Hematopoietic multipotent progenitor cell treated with erythropoietin and hydrocortisone succinate and interleukin-3 and kit ligand, for 17 days (in vitro differentiated cells): ENCODE measurements at places on chromosomes 5 and 9.

DNA sequence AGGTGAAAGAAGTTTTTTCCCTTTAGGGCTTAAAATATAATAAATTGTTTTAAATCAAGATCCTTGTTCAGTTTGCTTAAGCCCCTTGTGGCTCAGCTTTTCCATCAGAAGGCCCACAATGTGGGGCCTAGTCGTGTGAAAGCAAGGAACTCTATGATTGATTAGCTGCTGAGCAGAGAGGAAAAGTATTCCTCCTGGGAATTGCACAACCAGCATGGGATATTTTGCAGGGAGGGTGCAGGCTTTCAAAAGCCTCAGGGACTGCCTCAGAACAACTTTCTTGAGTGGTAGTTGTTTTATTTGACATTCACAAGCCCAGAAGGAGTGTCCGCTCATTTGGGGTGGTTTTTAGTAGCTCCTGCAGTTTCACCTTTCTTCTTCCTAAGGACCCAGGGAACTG, 19.8 kb downstream of the TTC23L start:
- DNase-seq, result no peak

DNA sequence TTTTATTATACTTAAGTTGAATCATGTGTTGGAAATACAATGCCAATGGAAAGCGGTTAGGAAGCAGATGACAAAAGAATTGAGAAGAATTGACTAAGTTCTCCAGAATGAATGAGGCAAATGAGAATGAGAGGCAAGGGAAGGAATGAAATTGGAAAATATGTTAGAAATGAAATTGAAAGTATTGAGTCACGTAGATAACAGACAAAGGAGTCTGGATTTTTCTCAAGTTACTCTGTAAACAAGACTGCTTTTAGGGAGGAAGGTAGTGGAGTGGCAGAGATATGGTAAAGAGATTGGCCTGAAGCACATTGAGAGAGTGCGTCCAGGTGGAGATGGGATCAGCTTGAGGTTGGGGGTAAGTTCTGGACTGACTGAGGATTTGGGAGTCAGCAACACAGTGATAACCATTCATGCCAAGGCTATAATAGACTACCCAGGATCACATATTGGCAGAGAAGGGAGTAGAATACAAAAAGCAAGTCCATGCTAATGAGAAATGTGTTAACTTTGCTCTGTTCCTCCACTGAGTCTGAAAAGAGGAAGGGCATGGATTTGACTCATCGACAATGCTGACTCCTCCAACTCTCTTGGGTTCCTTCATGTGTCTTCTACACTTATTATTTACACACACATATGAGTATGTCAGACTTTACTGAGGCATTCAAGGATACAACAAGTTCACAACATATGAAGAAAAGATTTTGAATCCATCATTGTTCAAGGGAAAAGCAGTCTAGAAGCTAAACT, 814.2 kb upstream of the ZNF608 start:
- DNase-seq, result no peak

GRCh38 chr9:73001860-73002259, 49.0 kb upstream of the ALDH1A1 start:
- no peak for DNase-seq

- no peak for DNase-seq
Observed at GRCh38 chr5:7415123-7415522, 19.2 kb downstream of the ADCY2 start.

GRCh38 chr5:179237770-179238627, 107.3 kb downstream of the ADAMTS2 start:
- no peak for DNase-seq

GRCh38 chr5:129906177-129906887, 2.1 kb downstream of the CHSY3 start:
- DNase-seq, result no peak

DNA sequence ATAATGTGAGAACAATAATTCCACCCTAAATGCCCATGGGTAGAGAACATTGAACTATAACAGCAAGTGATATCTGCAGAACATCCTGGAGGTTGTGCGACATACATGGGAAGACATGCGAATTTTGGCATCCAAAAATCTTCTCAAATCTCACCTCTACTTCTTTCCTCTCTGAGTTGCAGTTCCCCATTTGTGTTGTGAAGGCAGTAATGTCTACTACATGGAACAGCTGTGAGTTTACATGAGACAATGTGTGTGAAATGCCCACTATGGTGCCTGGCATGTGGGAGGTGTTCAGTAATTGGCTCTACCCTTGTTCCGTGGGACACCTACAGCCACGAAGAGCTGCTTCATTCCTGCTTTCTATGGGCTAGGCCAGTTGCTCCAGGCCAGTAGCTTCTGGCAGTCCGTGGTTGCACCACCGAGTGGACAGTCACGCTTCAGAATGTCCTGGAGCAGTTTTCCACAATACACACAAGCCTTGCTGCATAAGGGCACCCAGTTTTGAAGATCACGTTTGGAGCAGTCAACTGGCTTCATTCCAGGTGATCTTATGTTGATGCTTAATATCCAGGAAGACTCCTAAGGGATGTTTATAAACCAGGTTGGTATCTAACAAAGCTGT, 297.7 kb downstream of the DEPDC1B start:
- DNase-seq, result no peak

- DNase-seq, result no peak
Observed at GRCh38 chr9:130417602-130418001, 27.2 kb upstream of the ASS1 start.

GRCh38 chr5:104018299-104018698, 455.7 kb upstream of the NUDT12 start:
- DNase-seq, result no peak

- no peak for DNase-seq
Observed at GRCh38 chr5:89948977-89949376, 460.6 kb downstream of the CETN3 start.

- DNase-seq, result no peak
Observed at GRCh38 chr5:126658561-126658960, 57.8 kb downstream of the PHAX start.

DNA sequence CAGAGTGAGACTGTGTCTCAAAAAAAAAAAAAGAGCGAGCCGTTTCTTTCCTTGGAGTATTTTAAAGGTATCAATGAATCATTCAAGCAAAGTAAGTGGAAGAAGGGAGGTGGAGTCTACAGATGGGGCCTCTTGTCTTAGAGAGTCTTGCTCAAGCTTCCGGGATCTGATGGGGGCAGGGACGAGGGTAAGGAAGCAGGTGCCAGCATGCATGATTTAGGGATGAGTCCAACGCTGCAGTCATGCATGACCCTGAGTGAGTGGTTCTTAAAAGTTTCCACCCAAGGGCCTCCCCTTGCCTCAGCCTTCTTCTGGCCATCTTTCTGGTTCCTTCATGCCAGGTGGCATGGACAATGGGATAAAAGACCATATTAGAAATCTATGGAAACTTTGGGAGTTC, 79.6 kb downstream of the MYO10 start:
- DNase-seq, result no peak

- no peak for DNase-seq
Observed at GRCh38 chr5:68273717-68274409, 58.3 kb downstream of the PIK3R1 start.

DNA sequence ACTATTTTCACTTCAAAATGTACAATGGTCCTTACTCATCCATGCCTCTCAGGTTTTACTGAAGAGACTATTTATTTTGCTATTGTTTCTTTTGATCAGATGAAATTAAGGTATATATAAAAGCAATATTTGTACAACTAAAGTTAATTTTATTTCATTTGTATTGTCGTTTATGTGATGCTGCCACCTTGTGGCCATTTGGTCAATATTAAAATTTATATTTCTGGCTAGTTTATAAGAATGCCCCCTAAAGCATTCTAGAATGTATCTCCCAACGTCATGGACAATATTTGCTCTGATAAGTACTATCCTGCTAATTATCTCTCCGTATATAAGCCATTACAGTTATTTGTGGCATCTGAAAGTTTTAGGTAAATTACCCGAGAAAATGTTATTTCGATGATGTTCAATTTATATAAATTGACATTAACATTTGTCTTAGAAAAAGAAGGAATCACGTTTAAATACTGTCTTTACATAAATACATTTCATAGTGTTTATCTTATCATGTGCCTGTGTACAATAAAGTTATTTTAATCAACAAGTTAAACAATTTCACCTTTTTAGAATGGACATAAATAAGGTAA, 680.0 kb downstream of the TAF11L14 start:
- DNase-seq, result no peak

- no peak for DNase-seq
Observed at GRCh38 chr9:136902259-136902821, 16.0 kb downstream of the TRAF2 start.

- no peak for DNase-seq
Observed at GRCh38 chr5:151612689-151613427, 21.7 kb upstream of the FAT2 start.

- no peak for DNase-seq
Observed at GRCh38 chr9:101671567-101671966, 66.9 kb downstream of the GRIN3A start.

GRCh38 chr5:137462265-137462590, 36.9 kb downstream of the SPOCK1 start:
- no peak for DNase-seq

DNA sequence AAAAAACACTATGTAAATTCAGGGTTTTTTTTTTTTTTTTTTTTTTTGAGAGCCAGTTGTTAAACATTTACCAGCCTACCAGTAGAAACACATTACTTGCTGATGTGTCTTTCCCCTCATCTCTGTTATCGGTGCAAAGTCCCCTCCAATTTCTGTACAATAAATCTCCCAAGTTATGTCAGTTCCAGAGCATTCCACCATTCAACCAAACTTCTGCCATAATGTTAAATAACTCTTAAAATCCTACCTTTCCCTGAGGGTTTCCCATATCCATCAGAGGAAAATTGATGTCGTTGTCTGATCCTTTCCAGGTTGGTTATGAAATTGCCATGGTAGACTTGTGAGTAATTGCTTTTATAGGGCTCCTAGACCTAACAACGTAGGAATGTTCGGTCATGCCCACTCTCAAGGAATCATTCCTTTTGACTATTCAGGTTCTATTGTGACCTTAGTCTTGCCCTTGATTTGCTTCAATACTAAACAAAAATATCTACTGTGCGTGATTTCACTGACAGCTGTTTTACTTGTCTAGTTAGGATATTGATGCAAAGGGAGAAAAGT, 5.6 kb upstream of the PPP2R2B start:
- no peak for DNase-seq

GRCh38 chr5:14415024-14415697, 166.4 kb upstream of the OTULINL start:
- no peak for DNase-seq

DNA sequence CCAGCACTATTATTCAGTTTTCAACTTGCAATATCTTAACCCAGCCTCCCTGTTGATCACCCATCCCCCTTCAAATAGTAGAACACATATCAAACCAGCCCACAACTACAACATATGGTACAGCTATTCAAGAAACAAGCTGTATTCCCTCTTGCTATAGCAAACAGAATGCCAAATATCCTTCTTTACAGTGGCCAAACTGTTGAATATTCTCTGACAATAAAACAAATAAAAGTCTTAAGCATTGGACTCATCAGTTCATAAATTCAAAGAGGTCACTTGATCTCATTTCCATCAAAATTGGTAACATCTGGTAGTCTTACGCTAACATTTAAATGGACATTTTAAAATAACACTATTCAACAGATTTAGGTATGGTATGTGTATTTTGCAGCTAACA, 350.8 kb downstream of the EFNA5 start:
- no peak for DNase-seq

DNA sequence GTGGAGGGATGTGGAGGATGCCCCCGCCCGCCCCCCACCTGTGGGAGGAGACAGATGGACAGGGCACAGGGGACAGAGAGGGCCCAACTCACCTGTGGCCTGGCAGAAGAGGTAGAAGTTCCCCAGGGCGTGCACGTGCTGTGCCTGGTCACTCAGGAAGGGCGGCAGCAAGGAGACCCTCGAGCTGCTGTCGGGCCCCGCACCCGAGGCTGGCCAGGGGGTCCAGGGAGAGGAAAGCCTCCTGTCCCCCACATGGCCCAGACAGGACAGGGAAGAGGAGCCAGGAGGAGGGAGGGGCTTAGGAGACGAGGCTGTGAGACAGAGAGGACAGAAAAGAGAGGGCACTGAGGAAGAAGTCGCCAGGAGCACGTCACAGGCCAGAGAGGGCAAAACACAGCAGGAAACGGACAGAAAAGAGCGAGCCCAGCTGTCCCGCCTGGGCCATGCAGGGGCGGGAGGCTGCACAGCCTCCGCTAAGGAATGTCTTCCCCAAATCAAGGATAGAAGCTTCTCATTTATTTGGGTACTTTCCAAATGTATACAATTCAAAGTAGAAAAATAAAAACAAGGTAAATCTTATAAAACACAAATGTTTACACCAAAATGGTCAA, 58.5 kb downstream of the SECISBP2 start:
- no peak for DNase-seq

- no peak for DNase-seq
Observed at GRCh38 chr5:133049726-133050048, 2.1 kb upstream of the HSPA4 start.

GRCh38 chr9:20125727-20126126, 336.9 kb upstream of the SLC24A2 start:
- no peak for DNase-seq

DNA sequence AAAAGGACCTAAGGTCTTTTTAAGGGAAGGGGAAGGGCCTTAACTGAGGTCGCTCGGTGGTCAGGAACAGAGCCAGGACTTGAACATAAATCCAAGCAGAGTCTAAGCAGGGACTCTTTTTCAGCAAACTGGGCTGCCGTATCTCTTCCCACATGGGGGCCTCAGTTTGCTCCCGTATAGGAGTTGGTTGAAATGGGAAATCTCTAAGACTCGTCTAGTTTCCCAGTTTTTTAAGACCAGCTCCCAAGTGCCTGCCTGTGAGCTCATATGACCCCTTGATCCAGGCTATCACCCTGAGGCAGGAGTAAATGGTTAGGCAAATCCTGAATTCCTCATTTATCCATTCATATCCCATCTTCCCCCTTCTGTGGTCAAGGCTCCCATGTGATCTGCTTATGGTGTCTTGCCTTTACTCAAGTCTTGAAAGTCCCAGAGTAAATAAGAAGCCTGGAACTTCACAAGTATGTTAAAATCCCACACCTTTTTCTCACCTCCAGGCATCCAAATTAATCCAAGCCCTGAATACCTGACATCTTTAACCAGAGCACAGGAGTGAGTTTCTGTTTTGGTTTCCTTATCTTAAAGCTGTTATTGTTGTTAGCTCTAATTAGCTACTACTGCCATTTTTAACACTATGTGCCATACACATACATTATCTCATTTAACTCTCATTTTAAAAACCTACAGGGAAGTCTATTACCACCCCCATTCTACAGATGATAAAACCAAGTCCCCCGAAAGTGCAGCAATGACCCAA, 3.0 kb downstream of the ARSI start:
- no peak for DNase-seq

DNA sequence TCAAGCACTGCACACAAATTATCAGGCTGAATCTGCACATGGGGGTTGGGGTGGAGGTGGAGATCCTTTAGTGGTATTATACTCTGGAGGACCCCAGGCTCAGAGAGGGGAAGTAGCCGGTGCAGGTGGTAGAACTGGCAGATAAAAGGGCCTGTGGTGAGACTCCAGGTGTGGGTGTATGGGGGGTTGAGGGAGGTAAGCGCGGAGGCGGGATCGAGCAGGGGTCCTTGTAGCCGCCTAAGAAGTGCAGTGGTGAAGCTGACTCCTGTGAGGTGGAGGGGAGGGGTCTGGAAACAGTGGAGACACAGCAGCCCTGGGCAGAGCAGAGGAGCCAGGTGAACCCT, 841 bp downstream of the ACSL6 start:
- DNase-seq, result no peak
